ENCODE measurements at places on chromosomes 11 and 22.
A peak's percentile ranks its signal among the peaks of the same experiment; 100 is the strongest.

DNA sequence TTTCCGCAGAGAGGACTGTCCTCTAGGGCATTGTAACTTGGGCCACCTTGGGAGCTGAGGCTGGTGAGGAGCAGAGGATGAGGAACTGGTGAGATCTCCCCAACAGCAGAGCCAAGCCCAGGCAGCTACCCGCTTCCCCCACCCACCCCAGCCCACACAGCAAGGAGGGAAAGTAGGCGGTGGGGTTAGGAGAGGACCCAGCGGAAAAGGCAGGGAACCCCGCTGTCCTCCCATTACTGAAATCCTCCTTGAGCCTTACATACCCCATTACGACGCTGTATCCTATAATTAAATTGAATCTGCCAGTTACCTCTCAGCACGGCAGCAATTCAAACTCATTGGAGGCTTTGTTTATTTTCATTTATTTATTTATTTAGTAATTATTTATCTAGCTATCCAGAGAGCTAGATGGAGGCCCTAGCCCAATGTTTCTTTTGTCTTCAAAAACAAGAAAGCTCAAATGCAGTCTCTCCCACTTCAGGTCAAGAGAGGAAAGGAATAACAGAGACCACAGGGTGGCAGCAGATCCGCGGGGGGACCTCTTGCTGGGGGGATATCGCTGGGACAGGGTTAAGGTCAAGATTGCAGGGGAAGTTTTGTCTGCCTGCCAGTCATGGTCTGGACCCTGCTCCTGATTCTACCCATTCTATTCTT, 218.0 kb downstream of the ST3GAL4 start:
- no peak for DNase-seq

- no peak for DNase-seq
Observed at GRCh38 chr22:33539902-33540751, 380.1 kb downstream of the LARGE1 start.

DNA sequence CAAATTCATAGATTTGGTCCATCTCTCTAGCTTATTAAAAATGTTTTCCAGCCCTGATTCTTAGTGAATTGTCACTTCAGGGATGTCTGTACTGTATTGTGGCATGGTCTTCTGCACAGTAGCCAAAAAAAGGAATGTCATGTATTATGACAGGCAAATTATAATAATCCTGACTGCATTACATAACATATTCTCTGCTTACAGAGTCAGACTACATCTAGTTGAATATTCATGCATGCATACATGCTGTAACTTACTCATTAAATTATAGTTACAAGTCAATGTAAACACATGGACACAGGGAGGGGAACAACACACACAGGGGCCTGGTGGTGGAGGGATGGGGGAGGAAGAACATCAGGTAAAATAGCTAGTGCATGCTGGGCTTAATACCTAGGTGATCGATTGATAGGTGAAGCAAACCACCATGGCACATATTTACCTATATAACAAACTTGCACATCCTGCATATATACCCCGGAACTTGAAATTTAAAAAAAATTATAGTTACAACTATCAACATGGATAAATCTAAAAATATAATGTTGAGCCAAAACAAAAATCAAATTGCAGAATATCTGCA, 31.5 kb upstream of the SMCO4 start:
- no peak for DNase-seq

GRCh38 chr11:125959931-125960330, 14.1 kb downstream of the VSIG10L2 start:
- DNase-seq = no peak

- DNase-seq = no peak
Observed at GRCh38 chr11:1195682-1196515, 27.0 kb upstream of the MUC5B start.

DNA sequence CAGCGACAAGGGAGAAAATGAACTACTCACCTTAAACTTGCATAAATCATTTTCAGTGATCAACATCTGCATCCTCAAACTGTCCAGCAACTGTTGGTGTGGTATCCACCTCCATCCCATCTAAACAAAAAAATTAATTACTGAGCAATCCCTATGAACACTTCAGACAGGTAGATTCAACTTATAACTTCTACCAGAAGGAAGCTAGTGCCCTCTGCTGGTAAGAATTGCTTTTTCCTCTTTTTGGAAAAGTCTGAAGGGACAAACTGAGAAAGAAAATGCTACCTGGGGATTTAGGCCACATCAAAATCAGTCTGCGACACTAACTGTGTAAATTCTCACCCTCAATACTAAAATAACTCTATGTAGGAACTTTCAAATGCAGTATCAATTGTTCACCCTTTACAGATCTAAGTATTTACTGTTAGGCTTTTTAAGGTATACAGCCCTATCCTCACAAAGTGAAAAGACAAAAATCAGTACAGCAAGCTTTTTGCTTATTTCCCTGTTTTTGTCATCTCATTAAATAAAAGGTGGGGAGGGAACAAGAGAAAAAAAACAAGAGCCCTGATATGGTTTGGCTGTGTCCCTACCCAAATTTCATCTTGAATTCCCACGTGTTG, 17.9 kb downstream of the CLNS1A start:
- DNase-seq = no peak

DNA sequence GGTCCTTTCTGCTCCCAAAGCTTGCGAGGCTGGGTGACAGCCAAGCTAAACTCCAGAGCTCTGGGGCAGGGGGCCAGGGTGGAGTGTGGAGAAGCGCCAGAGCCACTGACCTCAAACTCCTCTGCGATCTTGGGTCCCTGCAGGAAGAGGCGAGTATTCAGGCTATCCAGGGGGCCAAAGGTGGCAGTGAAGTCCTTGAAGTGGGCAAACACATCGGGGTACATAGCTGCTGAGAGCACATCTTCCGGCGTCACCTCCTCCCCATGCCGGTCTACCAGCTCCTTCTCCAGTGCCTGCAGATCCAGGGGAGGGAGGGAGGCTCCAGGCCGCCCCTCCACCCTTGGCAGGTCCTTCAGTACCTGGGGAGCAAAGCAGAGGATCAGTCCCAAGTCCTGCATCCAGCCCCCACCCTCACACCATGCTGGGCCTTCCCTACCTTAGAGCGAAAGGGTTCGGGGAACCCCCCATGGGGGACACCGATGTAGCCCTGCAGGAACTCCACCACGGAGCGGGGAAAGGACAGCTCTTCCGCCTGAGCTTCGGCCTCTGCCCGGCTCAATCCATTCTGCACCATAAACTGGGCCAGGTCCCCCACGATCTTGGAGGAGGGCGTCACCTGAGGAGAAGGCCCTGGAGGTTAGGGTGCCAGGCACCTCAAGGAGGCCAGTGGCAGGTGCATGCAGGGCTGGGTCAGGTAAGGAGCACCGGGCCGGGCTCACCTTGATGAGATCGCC, 6.4 kb downstream of the RCE1 start:
- DNase-seq = no peak

DNA sequence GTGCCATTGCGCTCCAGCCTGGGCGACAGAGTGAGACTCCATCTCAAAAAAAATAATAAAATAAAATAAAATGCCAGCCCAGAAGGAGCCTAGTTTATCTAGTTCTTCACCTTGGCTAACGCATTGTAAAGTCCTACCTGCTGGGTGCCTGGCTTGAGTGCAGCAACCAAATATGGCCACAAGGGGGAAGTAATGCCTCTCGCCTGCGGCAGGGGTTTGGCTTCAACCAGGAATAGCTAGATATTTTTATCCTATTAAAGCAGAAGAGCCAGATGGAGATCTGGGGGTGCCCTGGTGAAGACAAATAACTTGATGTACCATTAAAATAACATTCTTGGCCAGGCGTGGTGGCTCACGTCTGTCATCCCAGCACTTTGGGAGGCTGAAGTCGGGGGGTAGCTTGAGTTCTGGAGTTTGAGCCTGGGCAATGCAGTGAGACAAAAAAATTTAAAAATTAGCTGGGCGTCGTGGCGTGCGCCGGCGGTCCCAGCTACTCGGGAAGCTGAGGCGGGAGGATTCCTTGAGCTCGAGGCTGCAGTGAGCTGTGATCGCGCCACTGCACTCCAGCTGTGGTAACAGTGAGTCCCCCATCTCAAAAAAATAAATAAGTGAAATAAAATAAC, 20.6 kb upstream of the PLEKHB1 start:
- peak; percentile 49 for DNase-seq

Data from stimulated activated CD8-positive, alpha-beta memory T cell treated with anti-CD3 and anti-CD28 coated beads, Interleukin-4, amount 100 ng/mL, for 24 hours (primary cell).